NCI-H1105 (cell line): ENCODE measurements at places on chromosomes 6 and 20.
A peak's percentile ranks its signal among the peaks of the same experiment; 100 is the strongest.

- DNase-seq = no peak
Measured at GRCh38 chr6:44831002-44831610, 443.6 kb downstream of the CDC5L start.

GRCh38 chr6:145009711-145010110, 724.6 kb downstream of the UTRN start:
- DNase-seq = no peak

DNA sequence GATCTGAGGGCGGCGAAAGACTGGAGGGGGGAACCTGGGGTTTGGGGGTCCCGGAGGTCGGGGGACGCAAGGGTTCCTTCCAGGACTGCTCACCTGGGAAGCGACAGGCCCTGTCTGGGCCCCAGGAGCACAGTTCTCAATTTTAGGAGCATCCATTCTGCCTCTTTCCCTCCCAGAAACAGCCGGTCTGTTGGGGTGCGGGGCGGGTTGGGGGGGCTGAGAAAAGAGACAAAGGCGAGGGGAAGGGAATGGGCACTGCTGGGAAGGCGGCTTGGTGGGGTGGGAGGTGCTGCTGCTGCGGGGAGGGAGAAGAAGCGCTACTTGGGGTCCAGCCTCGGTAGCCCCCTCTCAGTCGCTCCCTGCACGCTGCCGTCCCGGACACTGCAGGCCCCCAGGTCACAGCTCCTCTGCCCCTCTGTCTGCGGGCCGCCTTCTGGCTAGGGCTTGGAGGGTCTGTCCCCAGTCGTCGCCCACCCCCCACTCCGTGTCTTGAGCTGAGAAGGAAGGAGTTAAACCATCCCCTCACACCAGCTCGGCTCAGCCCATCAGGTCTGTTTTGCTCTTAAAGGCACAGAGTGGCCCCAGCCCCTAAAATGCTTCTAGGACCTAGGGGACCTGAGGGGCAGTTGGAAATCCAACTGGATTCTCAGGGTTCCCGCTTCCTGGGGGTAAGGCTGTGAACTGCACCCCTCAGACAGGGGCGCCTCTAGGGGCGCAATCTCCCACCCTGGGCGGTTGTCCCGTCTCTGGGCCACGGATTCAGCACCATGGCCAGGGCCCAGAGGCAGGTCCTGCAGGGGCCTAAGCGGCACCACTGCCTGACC, 690 bp downstream of the GDAP1L1 start:
- DNase-seq = no peak

GRCh38 chr6:163707387-163708355, 293.2 kb downstream of the QKI start:
- DNase-seq = no peak

GRCh38 chr20:45251884-45252560, 2.3 kb downstream of the SLPI start:
- DNase-seq = no peak

- DNase-seq = no peak
Measured at GRCh38 chr6:169854083-169854725, 102.8 kb downstream of the ERMARD start.

DNA sequence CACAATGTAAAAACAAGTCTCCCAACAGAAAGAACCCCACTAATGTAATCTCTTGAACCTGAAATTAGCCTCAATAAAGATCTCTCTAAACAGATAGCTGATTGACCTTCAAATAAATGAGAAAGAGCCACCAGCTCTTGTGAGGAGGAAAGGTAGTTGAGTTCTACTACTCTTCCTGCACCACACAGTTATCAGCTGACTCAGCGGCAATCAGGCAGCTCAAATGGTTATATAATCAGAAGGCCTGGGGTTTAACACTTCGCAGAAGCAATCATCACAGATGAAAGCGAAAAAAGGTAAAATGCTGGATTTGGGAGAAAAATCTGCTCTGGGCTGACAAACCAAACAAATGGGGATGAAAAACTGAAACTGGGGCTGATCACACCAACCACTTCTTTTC, 91.8 kb downstream of the CHD6 start:
- DNase-seq = no peak

- no peak for DNase-seq
Measured at GRCh38 chr20:48414786-48415185, 413.0 kb downstream of the PREX1 start.

DNA sequence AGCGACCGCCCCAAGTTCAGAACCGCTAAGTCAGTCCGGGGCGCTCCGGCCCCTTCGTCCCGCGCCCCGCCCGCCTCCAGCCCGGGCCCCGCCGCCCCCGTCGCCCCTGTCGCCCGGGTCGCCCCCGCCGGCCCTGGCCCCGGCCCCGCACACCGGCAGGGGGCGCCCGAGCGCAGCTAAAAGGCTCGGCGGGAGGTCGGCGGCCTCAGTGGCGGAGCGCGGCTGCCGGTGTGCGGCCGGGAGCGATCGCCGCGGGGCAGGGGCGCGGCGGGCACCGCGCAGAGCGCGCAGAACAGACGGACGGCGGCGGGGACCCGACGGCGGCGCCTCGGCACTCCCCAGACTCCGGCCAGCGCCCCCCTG, at the start of gene FNDC1:
FNDC1 (plus strand) TSS at position 208 of the 363 bp plus-strand sequence. CDS start 197 bp downstream, outside the sequence.
- DNase-seq = peak; percentile 76

- no peak for DNase-seq
Measured at GRCh38 chr20:15162079-15162647, 824.8 kb upstream of the FLRT3 start.

GRCh38 chr20:2141600-2142575, 40.3 kb downstream of the STK35 start:
- no peak for DNase-seq

DNA sequence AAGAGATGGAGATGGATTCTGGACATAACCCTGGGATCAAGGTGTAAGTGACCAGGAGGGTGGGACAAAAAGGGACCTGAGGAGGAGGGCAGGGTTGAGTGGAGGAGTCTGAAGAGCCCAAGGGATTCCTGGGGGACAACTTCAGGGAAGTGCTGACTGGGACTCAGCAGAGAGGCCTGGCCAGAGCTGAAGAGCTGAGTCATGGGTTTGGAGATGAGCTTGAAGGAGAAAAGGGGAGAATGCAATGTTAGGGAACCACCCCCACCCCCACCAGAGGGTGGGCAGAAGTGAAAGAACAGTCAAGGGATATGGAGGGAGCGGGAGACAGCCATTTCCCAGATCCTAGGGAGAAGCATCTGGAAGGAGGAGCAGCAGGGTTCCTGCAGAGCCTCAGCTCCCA, 55.2 kb downstream of the INSM1 start:
- DNase-seq = no peak

DNA sequence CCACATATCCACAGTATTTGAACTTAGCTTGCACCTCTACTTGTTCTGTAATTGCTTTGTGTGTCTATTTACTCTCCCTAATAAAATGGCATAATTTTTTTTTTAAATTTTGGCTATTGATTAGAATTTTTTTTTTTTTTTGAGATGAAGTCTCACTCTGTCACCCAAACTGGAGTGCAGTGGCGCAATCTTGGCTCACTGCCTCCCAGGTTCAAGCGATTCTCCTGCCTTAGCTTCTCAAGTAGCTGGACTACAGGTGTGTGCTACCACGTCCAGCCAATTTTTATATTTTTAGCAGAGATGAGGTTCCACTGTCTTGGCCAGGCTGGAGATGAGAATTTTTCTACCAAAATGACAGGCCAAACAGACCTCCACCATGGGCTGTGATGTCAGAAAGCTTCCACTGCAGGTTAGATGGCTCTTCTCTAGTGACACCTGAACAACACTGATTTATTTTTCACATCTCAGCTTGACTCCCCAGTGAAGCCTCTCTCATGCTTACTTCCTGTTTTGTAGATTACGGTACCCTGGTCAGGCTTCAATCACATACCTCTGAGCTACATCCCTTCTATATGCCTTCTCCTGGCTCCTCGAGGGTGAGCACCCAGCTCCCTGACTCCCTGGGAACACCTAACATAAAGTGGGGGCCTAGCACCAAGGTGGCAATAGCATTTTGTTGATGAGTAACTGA, 112.8 kb downstream of the ARHGAP18 start:
- DNase-seq = no peak

DNA sequence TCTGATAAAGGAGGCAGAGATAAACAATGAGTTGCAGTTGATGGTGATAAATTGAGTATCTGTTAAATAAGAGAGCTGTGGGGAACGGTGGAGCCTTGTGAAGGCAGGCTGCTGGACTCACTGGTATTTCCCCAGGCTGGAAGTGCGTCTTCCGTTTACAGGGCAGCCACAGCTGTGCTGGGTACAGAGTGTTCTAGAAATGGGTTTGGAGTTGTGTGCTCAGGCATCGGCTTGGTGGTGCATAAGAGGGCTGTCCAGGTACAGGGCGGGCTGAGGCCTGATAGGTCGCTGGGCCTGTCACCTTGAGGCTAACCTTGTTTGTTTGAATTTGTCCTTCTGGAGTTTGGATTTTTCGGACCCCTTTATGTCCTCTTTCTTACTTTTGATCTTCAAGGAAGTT, 39.3 kb downstream of the ARID1B start:
- no peak for DNase-seq

- no peak for DNase-seq
Measured at GRCh38 chr6:169388395-169389166, 134.9 kb upstream of the THBS2 start.

GRCh38 chr6:3483675-3484074, 26.8 kb upstream of the SLC22A23 start:
- no peak for DNase-seq

- DNase-seq = no peak
Measured at GRCh38 chr20:60035-60918, 27.2 kb upstream of the DEFB125 start.

DNA sequence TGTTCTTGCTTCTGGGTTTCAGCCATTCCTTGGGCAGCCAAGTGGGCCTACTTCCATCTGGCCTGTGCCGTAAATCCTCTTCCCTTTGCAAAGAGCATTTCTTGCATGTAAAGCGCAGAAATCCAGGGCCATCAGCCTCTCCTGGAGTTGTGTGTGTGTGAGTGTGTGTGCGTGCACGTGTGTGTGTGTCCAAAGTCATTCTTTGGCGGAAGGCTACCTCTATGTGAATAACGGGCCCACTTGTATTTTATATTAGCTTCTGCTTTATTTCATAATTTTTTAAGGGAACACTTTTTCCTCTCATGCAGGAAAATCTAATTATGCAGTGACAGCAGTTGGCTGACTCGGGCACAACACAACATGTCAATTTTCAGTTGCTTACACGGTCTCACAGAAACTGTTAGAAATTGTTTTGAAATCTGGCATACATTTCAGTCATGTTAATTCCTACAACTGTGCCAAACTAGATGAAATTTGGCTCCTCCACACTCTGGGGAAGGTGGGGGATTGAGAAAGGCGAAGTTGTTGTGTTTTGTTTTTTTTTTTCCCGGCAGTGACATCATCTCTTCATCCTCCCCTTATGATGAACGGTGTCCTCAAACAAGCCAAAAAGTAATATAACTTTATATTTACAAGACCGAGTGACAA, 223.7 kb upstream of the TSHZ2 start:
- no peak for DNase-seq

DNA sequence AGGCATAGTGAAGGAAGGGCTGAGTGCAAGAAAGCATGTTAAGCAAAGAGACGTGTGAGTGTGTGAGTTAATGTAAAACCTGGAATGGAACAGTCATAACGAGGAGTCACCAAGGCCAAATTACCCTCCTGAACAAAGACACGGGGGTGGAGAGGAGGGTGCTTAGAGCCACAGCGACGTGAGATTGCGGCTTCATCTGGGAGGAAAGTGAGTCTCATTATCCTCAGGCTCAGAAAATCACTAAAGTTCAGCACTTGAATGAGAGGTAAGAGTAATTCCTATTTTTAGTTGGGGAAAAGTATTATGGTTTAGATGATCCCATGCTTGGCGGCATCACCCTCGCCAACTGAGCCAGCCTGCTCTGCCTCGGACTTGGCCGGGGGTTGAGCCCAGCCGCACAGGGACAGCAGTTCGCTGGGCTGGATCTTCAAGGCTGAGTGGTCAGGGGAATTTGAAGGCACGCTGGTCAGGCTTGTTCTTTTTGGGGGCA, 136.6 kb downstream of the DTNBP1 start:
- DNase-seq = no peak

GRCh38 chr6:170102038-170102437, 188.8 kb downstream of the DLL1 start:
- DNase-seq = no peak

- DNase-seq = no peak
Measured at GRCh38 chr6:125258651-125259353, 43.0 kb downstream of the HDDC2 start.

DNA sequence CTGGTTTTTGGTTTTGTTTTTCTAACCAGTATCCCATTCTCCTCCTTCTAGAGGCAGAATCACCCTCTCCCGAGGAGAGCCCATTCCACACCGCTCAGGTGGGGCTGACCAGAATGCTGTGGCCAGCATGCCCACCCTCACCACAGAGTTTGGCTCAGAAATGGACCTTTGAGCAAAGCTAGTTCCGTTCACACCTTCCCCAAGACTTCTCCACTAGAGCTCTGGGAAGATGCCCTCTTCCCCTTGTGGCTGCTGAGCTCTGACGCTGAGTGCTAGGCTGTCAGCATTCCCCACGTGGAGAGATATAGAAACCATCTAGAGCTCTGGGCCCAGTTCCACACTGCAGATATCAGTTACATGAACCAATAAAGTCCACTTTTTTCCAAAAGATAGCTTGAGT, 7.9 kb downstream of the GPLD1 start:
- no peak for DNase-seq

GRCh38 chr6:134379076-134379475, 61.2 kb upstream of the SGK1 start:
- no peak for DNase-seq

- no peak for DNase-seq
Measured at GRCh38 chr20:36219671-36220220, 16.5 kb upstream of the AAR2 start.

DNA sequence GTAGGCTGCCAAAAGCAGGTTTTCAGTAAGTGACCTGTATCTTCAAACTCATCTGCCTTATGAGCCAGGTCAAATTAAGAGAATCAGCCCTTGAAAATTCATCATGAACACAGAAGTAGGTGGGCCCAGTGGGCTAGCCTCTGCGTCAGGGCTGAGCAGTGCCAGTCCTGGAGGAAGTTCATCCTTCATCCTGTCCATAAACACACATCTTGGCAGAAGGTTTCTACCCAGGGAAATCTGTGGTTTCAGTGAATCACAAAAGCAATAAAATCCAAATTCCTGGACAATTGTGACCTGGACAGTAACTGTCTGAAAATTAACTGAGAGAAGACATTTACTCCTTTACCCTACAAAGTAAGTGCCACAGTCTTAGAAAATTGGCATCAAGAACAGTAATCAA, 72.4 kb downstream of the ATG5 start:
- DNase-seq = no peak

GRCh38 chr6:103872678-103873077, 987.0 kb downstream of the HACE1 start:
- DNase-seq = peak; percentile 43
